LNCaP clone FGC (cell line): ENCODE measurements at places on chromosomes 2 and 18.

- peak; percentile 91 for DNase-seq
Measured at GRCh38 chr2:7792031-7792651, 874.9 kb downstream of the RNF144A start.

DNA sequence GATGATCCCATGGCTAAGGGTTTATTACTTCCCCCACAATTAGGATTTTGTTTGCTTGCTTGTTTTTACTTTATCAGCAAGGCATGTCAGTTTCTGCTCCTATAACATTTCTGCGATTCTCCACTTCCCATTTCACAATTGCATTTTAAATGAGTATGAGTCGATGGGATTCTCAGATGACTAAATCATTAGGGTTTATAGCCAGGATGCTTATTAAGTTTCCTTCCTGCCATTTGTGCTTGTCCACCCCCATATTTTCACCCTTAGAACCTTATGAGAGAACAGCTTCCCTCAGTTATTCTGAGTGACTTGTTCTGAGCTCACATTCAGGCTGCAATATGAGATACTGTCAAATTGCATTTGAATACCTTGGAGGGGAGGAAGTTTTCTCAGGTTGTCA is 37.9 kb upstream of the C1GALT1C1L start:
- no peak for DNase-seq

DNA sequence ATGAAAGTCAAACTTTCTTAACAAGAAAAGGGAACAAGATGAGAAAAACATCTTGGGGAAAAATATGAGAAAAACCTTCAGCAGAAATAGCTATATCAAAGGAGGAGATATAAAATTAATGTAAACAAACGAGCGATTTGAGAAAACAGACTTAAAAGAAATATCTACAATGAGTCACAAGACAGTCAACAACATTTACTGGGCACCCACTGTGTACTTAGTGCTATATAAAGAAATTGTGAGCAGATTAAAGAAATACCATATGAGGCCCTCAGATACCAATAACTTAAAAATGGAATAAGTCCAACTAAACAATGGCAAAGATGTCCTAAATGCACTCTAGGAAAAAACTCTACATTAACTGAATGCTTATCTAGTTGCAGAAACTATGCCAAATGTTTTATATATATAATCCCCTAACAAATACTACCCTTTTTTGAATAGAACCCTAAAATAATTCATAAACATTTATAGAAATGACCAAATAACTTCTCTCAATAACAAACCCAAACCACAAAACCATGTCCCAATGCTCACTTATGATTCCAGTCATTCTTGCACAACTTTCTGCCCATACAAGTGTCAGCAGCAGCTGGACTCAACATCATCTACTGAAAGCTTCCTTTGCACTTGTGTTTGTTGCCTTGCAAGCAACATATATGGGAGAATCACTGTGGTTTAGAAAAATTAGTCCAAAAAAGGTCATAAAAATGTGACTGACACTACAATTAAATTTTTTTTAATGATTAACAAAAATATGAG is 83.5 kb downstream of the COBLL1 start:
- peak; percentile 86 for DNase-seq

- no peak for DNase-seq
Measured at GRCh38 chr2:85668857-85669142, 801 bp upstream of the SFTPB start.

- no peak for DNase-seq
Measured at GRCh38 chr18:27903906-27904305, 273.0 kb downstream of the CDH2 start.

DNA sequence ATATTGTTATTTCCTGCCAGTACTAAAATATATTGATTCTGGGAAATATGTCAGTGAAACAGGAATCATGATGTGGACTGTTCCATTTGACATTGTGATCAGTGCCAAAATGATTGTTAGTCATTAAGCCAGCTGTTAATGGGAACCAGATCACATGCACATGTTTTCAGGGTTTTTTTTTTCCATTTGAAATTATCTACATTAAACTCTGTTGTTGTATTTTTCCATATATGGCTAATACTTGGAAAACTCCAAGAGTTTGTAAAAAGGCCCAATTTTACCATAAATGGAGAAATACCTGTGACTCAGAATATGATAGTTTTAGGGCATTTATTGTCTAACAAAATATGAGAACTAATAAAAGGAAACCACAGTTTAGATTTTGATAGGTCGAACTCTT is 13.4 kb downstream of the ITGAV start:
- DNase-seq: no peak

GRCh38 chr2:42830922-42831574 is 38.7 kb upstream of the HAAO start:
- DNase-seq: no peak

DNA sequence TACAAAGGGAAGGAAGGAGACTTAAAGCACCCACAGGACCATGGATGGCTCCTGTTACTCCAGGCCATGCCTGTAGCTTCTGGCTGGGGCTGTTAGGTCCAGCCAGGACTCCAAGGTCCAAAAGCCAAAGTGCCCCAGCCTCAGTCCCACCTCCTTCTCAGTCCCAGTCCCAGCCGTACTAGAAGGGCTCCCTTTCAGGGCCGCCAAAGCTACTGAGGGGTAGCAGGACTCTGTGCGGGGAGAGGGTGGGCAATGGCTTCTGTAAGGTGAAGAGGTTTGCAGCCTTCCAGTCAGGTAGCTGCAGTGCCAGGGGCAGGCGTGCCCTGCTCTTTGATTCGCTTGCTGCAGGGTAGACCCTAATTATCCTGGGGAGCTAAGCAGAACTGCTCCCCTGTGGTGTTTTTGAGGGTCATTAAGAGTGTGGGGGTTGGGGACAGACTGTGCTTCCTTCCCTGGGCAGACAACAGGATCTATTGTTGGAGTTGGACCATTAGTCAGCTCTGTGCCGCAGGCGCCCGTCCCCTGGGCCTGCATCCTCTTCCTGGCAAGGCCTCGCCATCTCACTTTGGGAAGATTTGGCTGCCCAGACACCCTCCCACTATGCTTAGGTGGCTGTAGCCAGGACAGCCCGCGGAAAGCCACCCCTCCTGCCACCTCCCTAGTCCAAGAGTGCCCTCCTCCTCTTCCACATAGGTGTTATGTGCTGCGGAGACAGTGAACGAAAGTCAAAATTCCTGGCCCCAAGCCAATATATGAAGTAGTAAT is 118.8 kb downstream of the ZBTB7C start:
- no peak for DNase-seq

DNA sequence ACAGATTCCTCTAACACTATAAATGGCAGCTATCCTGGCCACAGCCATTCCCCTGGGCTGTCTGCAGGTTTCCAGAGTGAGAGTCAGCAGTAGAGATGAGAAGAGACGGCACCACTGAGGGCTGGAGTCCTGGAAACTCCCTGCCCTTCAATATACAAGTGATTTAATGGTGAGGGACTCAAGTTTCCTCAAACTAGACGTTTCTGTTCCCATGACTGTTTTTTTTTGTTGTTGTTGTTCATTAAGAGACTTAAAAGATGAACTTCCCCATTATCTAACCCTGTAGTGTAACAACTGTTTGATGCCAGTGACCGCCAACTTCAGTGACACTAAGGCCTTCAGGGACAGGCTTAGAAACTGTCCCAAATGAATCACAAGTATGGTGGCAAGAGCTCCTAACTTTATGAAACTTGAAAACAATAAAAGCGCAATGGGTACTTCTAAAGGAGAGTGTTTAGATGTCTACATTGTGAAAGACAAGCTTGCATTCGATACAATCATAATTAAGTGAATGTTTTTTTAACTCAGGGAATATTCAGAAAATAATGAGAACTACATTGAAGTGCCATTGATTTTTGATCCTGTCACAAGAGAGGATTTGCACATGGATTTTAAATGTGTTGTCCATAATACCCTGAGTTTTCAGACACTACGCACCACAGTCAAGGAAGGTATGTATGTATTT is 34.0 kb downstream of the IL1R2 start:
- no peak for DNase-seq

DNA sequence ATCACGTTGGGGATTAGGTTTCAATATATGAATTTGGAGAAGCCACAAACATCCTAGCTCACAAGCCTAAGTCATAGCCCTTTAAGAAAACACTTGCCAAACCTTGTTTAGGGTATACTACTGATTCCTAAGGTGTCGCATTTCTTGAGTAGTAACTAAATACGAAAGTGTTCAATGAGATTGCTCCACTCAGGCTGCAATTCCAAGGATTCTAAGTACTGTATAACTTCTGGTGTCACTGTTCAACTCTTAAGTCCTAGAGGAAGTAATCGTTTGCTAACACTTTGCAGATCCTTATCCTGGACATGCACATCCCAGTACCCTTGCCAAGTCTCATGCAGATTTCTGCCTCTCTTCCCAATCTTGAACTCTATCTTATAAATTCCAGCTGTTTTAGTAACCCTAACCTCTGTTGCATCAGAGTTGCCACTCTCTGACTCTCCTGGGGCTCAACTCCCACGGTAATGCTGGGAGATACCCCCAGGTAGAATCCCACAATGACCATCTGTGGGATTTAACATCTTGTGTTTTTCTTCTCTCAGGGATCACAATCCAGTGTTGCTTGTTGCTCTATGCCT is 122.4 kb downstream of the HIBCH start:
- no peak for DNase-seq
